Stimulated activated CD8-positive, alpha-beta memory T cell treated with anti-CD3 and anti-CD28 coated beads, Interleukin-12 subunit alpha, Interleukin-12 subunit beta, amount 100 ng/mL, for 4 hours (primary cell): ENCODE measurements at places on chromosomes 2 and 18.

DNA sequence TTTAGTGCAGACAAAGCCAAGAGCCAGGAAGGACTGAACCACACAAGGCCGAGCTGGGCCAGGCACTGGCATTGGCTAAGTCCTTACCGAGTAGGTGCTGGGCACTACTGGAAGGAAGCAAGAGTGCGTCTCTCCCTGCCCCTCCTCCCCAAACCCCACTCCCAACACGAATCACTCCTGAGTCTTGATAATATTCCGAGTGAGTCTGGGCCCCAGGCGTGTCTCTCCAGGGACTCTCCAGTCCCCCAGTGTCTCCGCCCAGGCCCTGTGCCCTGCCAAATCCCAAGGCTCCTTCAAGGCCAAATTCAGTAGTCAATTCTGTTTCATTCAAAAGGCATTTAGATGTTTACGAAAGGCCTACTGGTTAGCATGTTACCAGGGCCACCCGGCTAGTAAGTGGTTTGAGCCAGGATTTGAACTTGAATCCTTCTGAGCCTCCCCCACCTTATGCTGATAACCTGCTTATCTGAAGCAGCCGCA is 82.8 kb downstream of the GLI2 start:
- DNase-seq, result no peak

GRCh38 chr2:152571048-152571766 is 146.1 kb downstream of the PRPF40A start:
- DNase-seq, result no peak

DNA sequence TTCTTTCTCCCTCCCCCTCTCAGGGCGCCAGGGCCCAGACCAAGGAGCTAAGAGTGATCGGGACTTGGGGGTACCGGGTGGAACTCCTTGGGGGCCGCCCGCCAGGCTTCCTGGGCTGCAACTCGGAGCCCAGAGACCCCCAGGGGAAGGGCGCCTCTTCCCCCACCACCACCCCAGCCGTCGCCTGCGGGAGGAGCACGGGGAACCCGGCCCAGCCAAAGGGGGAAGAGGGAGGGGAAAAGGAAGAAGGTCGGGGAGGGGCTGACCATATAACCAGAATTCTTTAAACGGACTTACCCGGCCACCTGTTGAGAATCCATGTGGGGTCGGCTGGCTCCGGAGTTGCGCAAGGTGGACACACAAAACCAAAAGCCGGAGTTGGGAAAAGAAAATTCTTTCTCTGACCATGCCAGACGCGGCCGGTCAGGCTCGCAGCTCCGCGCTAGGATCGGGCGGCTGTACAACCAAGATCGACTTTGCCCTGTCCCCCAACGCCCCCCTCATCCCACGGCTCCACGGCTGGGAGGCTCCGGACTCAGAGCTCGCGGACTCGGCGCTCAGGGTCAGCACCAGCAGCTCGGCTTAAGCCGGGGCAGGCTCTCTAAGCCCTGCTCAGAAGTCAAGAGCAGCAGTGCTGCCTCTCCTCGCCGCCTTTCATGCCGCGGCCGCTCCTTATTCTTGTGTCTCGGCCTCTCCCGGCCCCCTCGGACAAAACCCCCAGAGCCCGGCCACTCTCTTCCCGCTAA is 6.3 kb upstream of the SIX3 start:
- no peak for DNase-seq

- no peak for DNase-seq
Measured at GRCh38 chr2:163625632-163626031, 110.2 kb downstream of the FIGN start.

GRCh38 chr2:147482111-147482895 is 362.5 kb upstream of the ACVR2A start:
- no peak for DNase-seq

DNA sequence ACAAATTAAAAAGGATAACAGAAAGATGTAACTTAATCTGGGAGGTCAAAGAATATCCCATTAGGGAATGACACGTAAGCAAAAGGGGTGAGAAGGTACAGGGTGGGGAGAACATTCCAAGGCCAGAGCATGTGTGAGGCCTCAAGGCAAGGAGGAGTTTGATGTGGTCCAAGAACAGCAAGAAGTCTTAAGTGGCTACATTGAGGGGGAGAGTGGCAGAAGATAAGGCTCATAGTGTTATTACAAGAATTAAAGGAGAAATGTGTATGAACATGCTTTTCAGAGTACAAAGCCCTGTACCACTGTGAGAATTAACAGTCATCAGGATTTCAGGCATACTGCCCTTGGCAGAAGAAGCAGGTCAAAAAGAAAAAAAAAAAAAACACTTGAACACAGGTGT is 174.4 kb upstream of the ERBB4 start:
- no peak for DNase-seq

GRCh38 chr2:11212645-11213044 is 57.4 kb downstream of the SLC66A3 start:
- no peak for DNase-seq

- DNase-seq, result no peak
Measured at GRCh38 chr18:63107171-63107845, 212.3 kb downstream of the BCL2 start.

DNA sequence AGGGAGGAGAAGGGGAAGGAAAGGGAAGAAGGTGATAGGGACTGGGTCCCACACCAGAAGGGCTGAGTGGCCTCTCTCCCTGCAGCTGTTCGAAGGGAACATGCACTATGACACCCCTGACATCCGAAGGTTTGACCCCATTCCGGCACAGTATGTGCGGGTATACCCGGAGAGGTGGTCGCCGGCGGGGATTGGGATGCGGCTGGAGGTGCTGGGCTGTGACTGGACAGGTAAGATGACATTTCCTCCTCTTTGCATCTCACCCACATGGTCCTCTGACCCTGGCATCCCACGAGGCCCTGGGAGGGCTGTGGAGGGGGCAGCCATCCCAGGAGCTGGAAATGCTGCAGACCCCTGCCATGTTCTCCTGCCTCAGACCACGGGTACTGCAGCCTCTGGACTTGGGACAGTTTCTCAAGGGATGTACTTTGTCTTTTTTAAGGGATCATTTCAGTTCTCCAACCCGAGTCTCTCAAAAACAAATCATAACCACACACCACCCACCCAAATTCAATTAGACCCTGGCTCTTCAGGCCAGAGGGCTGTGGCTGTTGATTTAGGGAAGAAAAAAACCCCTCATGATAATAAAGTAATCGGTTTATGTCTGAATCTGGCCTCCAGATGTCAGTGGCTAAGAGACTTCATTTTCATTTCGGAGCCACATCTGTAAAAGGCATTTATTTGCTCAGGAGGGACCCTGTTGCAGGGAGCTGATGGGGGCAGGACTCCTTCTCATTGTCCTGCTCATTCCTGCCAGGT is 63.5 kb downstream of the NRP2 start:
- DNase-seq, result no peak

DNA sequence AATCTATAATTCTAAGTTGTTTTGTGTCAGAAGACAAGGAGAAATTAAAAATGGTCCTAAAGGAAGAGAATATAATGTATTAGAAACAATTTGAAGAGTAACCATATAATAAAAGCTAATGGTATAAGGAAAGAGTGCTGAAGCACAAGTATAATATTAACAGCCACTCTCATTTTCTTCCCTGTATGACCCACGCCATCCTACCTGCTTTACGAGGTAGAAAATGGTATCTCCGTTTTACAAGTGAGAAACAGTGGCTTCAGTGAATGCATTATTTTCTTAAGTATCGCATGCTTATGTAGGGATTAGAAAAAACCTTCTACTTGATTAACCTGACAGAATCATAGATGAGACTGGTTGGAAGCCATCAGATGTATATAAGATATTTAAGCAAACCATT is 266.2 kb downstream of the CCDC102B start:
- DNase-seq, result no peak

GRCh38 chr2:59885541-59885940 is 667.9 kb downstream of the BCL11A start:
- no peak for DNase-seq

GRCh38 chr18:48419277-48420022 is 10.3 kb upstream of the ZBTB7C start:
- DNase-seq, result no peak

DNA sequence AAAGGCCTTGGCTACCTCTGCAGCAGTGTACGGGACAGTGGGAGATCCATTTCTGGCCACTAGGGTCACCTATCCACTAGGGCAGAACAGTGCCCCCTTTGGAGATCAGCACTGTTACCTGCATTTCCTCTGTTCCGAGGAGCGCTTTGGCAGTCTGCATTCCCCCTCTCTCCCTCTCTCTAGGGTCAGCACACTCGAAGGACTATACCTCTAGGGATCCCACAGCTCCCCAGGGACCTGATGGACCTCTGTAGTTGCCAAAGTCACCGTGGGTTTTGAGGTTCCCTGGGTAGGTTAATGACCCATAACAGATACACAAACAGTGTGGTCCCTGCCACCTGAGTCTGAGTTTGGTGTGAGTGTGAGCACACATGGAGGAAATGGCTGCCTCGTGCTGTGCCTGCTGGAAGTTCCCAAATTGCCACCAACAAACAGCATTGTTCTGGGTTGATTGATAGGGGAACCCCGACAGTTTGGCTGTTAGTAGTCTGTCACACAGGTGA is 99.8 kb upstream of the VWC2L start:
- DNase-seq, result no peak

GRCh38 chr2:223101340-223102039 is 49.5 kb downstream of the KCNE4 start:
- DNase-seq, result no peak

DNA sequence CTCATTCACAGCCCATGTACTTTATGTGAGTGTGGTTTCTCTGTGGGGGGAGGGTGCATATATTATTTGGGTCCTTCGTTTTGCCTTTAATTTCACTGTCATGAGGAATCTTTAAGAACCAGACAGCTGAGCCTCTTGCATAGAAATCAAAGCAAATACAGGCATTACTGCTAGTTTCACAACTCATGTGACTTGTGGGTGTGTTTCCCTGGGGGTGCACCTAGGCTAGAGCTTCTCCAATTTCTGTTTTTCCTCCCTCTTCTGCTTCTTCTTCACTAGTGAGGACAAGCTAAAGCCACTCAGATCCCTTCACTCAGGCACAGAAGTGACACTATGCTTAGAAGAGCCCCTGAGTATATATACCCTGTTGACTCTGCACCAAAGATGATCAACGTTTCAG is 131.4 kb downstream of the ACOXL start:
- no peak for DNase-seq

- DNase-seq, result no peak
Measured at GRCh38 chr2:130376433-130377293, 20.8 kb downstream of the PTPN18 start.

- DNase-seq, result peak; percentile 22
Measured at GRCh38 chr2:30225131-30225762, 6.1 kb upstream of the LBH start.

GRCh38 chr2:1817256-1818051 is 73.1 kb upstream of the PXDN start:
- DNase-seq, result peak; percentile 28

- no peak for DNase-seq
Measured at GRCh38 chr2:8452979-8453903, 228.6 kb upstream of the ID2 start.

GRCh38 chr2:198928026-198928425 is 529.7 kb downstream of the SATB2 start:
- DNase-seq, result no peak

DNA sequence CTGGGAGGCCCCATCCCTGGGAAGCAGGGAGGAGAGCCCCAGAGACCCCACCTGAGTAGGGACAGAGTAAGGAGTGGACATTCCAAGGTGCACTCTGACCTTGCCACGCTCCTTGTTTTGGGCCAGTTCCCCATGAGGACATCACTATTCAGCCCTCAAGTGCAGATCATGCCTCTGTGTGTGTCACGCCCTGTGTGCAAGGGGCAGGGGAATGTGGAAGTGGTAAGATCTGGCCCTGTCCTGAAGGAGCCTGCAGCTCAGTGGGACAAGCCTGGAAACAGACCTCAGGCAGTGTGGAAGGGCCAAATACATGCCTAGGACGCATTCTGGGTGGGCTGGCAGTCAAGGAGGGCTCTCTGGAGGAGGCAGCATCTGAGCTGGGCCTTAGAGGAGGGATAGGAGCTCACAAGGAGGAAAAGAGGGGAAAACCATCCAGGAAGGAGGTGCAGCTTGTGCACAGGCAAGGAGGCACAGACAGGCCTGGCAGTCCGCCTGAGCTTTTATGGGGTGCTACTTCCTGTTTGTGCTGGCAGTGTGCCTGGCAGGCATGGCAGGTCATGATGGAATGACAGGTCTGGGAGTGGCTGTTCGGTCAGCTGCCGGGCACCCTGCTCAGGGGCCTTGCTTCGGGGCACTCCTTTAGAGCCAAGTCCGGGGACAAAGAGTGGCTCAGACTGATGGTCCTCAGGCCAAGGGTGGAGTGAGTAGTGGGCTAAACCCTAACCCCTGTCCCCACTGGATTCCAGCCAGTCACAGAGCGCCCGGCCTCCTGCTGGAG is 3.3 kb downstream of the KLHL30 start:
- no peak for DNase-seq
